ENCODE measurements at places on chromosomes 6 and 20.

GRCh38 chr20:1322511-1323245 is 6.3 kb downstream of the SDCBP2 start:
- no peak for DNase-seq

GRCh38 chr20:47126709-47127108 is 229.8 kb downstream of the ZMYND8 start:
- DNase-seq: no peak

- no peak for DNase-seq
Observed at GRCh38 chr6:1701668-1702353, 92.1 kb downstream of the FOXC1 start.

GRCh38 chr6:47520282-47520681 is 42.7 kb downstream of the CD2AP start:
- DNase-seq: no peak

DNA sequence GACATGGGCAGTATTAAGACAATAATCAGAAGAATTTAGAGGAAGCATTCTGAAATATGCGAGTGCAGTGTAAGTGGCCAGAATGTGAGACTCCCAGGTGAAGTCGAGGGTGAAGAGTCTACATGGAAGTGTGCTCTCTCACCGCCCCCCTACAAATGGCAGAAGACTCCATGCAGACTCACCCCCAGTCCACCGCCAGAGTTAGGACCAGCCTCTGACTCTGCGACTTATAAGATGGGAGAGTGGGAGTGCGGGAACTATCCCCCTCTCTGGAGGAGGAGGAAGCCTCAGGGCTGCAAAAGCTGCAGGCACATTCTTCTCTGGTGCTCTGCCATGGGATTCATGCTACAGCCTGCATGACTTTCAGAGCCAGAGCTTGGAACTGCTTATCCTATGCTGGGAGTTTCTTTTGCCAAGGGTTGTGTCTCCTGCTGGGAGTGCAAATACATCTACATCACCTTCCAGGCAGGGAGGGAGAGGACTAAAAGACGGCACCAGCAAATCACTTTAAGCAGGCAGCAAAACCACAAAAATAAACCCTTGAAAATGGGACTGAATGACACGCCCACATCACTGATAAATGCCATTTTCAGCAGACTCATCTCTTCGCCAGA is 206.7 kb upstream of the SULF2 start:
- DNase-seq: no peak
